Stimulated activated CD4-positive, alpha-beta T cell treated with anti-CD3 and anti-CD28 coated beads, TNF-alpha, amount 100 ng/mL, for 24 hours (primary cell): ENCODE measurements at places on chromosomes 11 and 22.

GRCh38 chr11:129190087-129190486, 2.0 kb downstream of the ARHGAP32 start:
- DNase-seq: no peak

DNA sequence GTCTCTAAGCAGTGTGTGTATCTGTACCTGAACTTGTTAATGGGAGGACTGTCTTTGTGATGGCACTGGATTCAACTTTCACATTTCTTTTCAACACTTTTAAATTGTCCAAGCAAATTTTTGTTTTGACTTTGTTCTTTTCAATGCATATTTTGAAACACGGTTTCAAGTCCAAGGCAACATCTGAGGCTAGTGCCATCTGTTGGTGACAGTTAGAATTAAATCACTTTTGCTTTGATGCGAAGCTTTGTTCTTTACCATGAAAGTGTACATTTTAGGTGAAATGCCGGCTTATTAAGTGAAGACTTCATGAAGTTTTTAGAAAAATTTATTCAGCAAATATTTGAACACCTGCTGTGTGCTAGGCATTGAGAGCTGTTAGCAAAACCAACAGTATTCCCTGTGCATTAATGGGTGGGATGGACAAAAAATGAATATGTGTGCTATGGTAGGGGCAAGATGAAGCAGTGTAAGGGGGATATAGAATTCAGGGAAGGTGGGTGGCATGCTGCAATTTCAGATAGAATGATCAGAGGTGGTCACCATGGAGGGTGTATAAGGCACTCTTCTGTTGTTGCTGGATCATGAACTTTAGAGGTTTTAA, 70.2 kb downstream of the DDX10 start:
- no peak for DNase-seq

GRCh38 chr22:46587492-46588278, 32.5 kb upstream of the GRAMD4 start:
- DNase-seq: no peak

- no peak for DNase-seq
These were observed 20.1 kb upstream of the AIFM3 start for GRCh38 chr22:20946991-20947390.

- no peak for DNase-seq
These were observed 326.5 kb downstream of the BUD13 start for GRCh38 chr11:116446048-116446941.

GRCh38 chr11:103257360-103257759, 148.1 kb downstream of the DYNC2H1 start:
- no peak for DNase-seq

GRCh38 chr11:90704510-90704909, 481.7 kb upstream of the CHORDC1 start:
- DNase-seq: no peak

DNA sequence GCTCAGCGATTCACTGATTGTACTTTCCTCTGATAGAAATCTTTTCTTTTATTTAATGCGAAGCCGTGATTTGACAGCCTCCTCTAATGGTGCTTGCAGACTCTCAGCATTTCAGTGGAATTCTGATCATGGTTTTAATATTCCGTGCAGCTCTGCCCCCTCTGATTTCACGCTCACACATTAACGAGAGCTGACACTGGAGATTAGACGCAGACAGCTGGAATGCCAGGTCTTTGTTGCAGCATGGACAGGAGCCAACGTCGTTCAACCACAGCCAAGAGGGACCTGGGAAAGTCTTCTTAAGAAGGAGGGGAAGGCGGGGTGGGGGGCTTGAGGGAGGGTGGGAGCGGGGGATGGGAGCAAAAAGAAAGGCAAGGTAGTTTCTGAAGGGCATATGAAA, 186.4 kb downstream of the BLID start:
- no peak for DNase-seq

DNA sequence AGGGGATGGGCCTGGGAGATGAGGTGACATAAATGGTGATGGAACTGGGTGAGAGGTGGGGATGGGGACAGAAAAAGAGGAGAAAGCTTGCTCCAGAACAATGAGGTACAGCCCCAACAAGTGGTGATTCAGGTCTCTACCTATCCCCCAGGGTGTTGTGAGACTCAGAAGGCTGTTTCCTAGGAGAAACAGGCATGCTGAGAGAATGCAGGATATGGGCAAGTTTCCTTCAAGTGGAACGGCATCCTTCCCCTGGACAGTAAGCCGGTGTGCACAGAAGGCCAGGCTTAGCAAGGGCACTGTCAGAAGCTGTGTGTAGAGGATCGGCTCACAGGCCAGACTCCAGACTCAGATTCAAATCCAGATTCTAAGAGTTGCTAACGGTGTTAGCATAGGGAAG, 34.1 kb upstream of the CRTAM start:
- DNase-seq: no peak

- no peak for DNase-seq
These were observed 28.7 kb upstream of the CASP12 start for GRCh38 chr11:104926771-104927611.

GRCh38 chr22:17918840-17919239, 105.5 kb downstream of the MICAL3 start:
- no peak for DNase-seq

DNA sequence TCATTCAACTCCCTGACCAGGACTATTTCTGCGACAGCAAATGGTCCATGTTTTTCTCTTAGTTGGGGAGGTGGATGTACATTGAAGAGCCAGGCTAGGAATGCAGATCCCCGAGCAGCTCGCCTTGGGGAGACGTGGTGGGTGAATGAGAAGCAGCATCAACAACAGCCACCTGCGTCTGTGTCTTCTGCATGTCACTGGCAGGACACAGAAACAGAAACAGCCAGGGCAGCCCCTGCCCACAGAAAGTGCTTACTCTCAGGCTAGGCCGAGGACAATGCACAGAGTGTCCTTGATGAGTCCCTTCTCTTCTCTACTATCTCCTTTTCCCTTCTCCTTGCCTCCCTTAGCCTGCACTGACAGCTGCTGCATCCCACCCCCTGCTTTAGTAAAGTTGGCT, 541.9 kb upstream of the CADM1 start:
- no peak for DNase-seq

- DNase-seq: no peak
These were observed 41.4 kb downstream of the TTC17 start for GRCh38 chr11:43399983-43400630.

- no peak for DNase-seq
These were observed 10.4 kb upstream of the EMID1 start for GRCh38 chr22:29195118-29195963.

- no peak for DNase-seq
These were observed 28.7 kb upstream of the CTR9 start for GRCh38 chr11:10722307-10722706.

GRCh38 chr11:126390272-126390867, 34.9 kb downstream of the ST3GAL4 start:
- DNase-seq: no peak

DNA sequence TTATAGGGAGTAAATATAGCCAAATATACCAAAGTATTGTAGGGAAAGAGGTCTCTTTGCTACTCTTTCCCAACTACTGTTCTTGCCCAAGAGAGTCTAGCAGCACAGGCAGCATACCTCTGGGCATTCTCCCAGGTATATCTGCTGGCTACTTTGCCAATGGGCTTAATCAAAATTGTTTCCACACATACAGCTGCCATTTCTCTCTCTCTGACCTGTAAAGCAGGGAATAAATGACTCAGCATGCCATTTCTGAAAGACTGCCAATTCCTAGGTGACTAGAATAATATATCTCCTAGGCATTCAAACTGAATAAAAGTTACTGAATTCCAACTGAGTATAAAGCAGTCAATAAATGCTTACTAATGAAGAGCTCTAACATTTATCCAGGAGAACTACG, 44.6 kb downstream of the RDX start:
- DNase-seq: no peak

DNA sequence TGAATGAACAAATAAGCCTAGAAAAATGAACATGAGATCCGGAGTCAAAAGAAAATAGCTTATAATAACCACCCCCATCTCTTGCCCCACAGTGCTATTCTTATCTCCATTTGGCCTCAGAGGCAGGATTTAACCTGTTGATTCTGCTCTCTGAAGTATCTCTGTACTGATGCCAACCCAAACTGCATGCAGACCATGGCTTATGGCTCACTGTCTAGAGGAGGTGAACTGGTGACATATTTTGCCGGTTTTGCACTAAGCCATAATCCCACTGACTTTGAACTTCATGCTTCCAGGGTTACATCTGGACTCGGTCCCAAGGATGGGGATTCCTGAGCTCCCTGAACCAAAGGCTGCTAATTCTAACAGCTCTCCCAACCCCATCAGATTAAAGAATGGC, 397.1 kb downstream of the TENM4 start:
- no peak for DNase-seq

DNA sequence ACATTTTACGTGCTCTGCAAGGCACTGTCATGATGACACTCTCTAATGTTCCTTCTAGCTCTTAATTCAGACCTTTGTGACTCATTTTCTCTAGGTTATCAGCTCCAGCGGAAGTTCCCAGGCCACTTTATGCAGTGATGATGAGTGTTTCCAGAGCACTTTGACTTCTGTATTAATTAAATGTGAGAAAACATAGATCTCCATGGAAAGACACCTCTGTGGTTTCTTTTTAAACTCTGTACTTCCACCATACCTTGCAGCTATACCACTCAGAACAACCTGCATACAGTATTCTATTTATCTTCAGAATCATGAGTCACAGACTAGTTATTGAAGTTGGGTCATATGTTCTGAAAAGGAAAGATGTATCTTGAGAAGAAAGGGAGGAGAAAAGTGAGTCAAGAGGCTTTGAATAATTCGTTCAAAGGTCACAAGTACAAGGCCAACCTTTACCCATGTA, 175.6 kb upstream of the TENM4 start:
- no peak for DNase-seq

DNA sequence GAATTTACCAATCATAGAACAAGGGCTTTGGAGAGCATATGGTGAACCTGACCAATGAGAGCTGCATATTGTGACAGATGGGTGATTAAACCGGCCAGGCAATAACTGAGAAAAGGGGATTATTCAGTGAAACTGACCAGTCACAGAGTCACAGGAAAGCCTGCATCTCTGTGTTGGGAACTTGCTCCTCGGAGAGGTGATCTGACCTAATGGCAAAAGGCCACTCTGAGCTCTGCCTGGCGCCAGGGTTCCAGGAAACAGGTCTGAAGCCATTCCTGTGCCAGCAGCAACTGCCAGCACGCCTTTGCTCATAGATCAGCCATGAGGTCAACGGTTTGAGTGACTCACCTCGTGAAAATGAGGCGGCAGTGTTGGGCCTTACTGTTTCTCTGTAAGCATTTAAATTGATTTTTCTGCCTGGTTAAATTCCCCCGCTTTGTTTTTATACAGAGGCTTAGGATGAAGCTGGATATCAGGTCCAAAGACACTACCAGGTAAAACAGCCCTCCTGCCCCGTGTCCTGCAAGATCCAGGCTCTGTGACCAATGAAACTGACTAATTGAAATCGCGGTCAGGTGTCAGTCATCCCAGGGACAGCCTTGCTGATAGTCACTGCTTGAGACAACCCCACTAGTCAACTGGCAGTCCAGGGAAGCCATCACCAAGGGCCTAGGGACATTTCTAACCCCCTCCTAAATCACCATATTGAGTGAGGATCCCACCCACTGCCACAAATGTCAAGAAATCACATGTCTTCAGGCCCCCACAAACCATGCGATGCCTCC, 35.8 kb upstream of the MYOD1 start:
- no peak for DNase-seq

DNA sequence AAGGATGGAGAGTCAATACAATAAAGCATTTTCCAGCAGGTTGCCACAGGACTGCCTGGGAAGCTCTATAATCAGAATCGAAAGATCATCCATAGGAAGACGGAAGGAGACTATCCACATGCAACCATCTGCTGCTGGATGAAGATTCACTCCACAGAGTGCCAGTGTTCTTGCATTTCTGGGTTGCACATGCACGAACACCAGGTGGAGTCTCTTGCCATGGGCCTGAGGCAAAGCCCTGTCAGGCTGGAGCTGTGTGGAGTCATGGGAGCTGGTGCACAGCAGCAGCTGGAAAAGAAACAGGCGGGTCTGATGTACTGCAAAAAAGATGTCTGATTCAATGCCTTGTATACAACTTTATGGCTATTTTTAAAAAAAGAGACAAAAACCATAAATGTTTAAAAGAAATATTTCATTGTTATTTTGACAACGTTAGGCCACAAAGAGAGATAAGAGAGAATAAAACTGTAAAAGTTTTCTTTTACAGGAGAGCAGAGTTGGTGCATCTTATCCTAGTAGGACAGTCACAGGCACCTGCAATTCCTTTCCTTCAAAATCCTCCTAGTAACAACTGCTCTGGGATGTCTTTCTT, 12.9 kb upstream of the FAT3 start:
- no peak for DNase-seq

DNA sequence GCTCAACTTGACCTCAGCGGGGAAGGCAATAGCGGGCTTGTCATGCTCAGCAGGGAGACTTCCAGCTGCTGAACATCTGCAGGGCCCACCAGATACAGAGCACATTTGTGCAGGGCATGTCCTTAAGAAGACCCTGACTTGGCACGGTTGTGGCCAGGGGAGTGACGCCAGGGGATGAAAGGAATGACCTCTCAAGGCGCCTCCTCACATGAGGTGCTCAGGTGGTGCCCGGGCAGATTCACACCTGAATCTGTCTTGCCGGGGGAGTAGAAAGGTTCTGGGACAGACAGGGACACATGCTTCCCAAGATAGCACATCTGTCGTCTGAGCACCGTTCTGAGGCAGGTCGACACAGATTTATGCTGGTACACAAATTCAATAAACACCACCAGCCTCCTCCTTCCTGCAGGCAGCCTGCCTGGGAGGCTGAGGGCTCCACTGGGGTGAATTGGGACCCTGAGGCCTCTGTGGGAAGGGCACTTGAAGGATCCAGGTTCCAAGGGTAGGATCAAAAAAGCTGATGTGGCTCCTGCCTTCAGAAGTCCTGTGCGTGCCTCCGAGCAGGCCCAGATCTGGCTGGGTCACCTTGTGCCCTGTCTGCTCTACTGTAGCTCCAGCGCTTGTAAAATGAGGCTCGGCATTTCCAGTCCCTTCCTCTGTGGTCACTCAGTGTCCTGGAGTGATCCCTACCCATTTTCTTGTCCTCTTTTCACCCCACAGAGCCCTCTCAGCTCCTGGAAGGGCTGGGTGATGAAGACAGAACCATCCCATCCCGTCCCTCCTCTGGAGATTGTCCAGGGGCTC, 49.6 kb upstream of the NECTIN1 start:
- DNase-seq: no peak

DNA sequence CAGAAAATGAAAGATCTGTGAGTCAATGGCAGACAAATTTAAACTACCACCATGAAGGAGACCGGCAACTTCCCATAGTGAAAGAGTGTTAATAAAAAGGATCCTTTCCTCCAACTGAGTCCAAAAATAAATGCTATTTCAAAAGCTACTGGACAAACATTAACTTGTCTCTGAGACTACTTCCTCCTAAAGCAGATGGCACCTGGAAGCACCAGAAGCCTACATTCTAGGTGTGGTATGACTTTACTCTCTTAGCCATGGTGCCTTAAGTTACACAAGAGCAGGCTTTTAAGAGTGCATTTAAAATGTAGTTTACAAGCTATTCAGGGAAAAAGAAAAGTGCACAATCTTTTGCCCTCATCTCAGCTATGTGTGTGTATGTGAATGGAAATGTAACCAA, 2.5 kb downstream of the ARHGAP32 start:
- DNase-seq: no peak
